H4 (cell line): ENCODE measurements at places on chromosomes 3 and 15. TPM values are rescaled to one million over a fixed set of nuclear protein-coding genes. Genes with fewer than 3 reads are reported as not detected.
A peak's percentile ranks its signal among the peaks of the same experiment; 100 is the strongest.

GRCh38 chr15:88890495-88890894, 4.8 kb downstream of the HAPLN3 start:
- DNase-seq: peak; percentile 31

DNA sequence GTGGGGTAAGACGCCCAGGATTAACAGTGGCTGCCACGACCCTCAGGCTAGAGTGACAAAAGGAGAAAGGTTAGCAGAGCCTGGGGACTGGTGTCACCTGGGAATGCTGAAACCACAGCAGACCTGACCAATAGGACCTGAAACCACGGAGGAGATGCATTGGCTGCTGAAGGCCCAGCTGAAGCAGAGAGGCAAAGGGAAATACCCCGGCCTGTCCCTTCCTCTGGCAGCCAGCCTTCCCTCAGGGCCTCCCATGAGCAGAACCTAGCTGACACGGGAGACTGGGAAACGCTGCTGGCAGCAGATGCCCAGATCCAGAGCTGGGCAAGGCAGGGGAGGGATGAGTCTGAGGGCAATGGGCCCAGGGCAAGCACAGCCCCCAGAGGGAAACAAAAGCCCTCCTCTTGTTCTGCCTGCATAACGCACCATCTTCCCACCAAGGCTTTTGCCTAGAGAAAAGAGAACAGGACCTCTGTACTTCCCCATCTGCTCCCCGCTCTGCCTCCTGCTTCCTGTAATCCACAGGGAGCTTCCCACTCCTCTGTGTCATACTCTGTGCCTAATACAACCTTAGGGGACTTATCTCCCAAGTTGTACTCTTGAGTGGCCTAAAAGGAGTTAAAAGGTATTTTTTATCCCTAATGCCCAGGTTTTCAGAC, 216.2 kb downstream of the ABHD5 start:
- DNase-seq: no peak

DNA sequence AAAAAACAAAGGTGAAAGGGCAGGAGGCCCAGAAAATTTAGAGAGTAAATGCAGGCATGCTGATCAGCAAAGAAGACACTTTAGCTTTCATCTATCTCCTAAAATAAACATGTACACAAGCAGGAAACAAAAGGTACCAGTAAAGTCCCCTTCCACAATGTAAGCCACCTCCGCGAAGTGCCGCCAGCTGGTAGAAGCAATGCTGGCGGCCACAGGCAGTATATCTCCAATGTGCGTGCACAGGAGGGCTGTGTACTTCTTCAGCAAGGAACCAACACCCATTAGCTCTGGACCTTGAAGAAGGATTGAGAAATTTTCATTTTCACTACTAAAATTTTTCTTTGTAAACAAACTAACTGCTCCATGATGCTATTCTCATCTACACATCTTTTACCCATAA, 75.4 kb downstream of the HERC2 start:
- DNase-seq: no peak

DNA sequence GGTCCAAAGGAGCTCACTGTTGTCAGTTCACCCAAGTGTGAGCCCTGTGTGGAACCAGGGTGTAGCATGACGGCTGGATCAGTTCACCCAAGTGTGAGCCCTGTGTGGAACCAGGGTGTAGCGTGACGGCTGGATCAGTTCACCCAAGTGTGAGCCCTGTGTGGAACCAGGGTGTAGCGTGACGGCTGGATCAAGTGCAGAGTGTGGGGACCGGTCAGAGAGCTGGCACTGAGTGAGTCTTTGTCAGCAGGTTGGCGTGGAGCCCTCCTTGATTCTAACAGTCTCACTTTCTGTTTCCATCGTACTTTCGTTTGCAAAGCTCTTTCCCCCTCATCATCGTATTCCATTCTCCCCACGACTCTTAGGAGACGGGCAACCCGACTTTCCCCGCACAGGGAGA, 57.9 kb upstream of the DLG1 start:
- no peak for DNase-seq

GRCh38 chr15:90907838-90908507, 4.9 kb downstream of the MAN2A2 start:
- DNase-seq: no peak

GRCh38 chr15:74380361-74381189, 13.1 kb upstream of the CYP11A1 start:
- DNase-seq: no peak

GRCh38 chr3:30347679-30348216, 258.7 kb upstream of the TGFBR2 start:
- DNase-seq: no peak

DNA sequence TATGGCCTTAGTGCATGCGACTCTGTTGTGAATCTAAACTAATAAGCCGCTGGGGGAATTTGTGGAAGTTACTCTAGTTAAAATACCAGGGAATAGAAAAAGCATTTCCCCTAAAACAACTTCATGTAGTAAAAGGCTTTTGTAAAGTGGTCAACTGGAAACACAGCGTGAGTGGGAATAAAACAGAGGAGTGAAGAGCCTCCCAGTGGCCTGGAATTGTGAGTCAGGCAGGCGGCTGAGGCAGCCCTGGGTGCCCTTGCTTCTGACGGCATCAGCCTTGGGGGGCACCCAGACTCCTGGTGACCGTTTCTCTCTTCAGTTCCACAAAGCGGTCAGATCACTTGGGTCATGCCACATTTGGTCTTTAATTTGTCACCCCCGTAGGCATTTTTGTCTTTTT, 108.4 kb downstream of the GHSR start:
- no peak for DNase-seq

DNA sequence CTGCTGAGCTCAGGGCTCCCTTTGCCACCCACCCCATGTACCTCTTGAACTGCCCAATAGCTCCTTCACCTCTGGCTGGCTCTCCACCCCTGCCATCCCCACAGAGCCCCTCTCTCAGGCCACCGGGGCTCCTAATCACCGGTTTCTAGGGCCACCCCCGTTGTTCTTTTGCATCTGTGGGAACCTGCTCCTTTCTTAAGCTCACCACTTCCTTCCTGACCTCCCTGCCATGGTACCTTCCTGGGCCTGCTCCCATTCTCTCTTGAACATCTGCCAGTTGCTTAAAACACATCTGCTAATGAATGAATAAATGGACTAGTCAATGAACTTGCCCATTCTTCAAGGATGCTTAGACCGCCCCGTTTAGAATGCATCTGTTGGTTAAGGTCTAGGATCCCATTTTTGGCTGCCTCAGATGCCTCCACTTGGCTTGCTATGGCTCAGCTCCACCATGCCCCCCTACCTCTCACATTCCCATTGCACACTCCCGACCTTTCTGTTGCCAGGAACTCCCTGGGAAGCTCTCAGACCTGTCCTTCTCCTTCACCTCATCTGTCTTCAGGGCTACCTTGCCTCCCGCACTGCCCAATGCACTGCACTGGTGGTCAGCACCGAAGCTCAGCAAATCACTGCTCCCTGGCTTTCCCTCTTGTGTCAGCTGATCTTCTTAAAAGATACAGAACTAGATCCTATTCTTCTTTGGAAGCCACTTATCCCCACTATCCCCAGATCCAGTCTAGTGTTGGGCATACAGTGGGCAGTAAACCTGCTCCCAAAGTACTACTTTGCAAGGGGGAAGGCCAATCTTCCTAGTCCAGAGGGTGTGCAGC, 9.1 kb downstream of the AMOTL2 start:
- DNase-seq: no peak

GRCh38 chr3:126978291-126978690, 4.6 kb upstream of the PLXNA1 start:
- DNase-seq: no peak

DNA sequence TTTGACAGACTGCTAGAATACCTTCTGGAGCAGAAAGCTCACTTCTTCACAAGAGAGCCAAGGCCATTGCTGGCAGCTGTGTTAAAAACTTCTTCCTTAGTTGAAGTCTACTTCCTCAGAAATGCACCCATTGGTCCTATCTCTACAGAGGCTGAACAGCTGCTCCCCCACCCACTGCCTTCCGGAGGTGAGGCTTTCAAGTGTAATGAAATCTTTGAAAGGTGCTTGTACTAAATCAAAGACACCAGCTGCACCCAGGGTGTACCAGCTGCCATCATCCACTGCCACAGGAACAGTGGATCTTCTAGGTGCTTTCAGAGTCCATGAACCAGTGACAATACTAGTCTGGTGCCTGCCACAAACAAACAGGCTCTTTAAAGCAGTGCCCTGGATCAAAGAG, 26.4 kb upstream of the HERC1 start:
- DNase-seq: no peak

- no peak for DNase-seq
Measured at GRCh38 chr3:13857702-13858380, 22.0 kb downstream of the WNT7A start.

The MCF2L2 gene
- 0.62 and 0.64 TPM in 2 replicates for total RNA-seq

The ARID3B gene
- total RNA-seq: 1.0 and 2.7 TPM in 2 replicates

The BFSP2 gene
- total RNA-seq: not detected in 2 replicates

The ANKUB1 gene
- total RNA-seq: not detected in 2 replicates

The CD96 gene
- 3.0 and 3.9 TPM in 2 replicates for total RNA-seq

The LRRK1 gene
- total RNA-seq: 1.4 and 2.9 TPM in 2 replicates
